ENCODE measurements at places on chromosomes 1 and 21.

- DNase-seq = no peak
Observed at GRCh38 chr1:17094664-17095063, 24.6 kb downstream of the PADI2 start.

DNA sequence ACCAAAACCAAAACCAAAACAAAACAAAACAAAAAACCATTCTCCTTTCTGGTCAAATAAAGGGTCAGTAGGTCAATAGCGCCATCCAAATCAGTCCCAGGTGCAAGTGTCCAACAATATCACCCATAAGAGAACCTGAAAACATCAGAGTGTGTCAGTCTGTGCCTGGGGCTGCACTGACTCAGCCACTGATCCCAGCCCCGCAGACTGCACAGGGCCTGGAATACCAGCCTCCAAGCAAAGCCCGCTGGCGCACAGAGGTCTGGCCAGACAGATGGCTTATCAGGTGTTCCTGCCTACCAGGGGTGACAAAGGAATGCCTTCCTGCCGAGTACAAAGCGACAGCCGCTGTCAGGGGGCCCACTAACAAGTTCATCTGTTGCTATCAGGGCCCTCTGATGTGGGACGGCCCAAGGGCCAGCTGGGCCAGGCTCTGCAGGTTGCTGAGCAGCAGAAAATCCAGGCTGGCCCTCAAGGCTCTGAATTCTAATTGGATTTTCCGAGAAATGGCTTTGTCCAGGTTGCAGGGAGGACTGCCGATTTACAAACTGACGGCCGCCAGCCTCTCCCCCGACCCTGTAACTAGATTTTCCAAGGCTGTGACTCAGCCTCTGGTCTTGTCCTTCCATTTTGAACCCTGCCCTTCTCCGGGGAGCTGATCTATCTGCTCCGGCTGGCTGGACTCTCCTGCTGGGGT, 13.7 kb upstream of the TMEM51 start:
- DNase-seq = peak; percentile 7

DNA sequence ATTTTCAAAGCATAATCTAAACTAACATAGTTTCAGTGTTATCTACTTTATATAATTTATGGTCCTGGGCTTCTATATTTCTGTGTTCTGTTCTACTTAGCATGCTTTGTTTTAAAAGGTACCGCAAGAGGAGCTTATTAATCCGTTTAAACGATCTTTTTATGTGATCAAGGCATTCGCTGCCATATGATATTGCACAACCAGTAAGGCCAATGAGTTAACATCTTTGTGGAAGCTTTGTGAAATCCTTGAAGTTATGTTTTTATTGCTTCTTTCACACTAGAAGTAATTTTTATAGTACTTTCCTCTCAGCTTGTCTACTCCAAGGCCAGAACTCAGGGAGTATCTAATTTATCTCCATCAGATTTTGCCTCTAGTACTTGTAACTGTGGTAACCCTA, 8.9 kb downstream of the LRRC8C start:
- no peak for DNase-seq

DNA sequence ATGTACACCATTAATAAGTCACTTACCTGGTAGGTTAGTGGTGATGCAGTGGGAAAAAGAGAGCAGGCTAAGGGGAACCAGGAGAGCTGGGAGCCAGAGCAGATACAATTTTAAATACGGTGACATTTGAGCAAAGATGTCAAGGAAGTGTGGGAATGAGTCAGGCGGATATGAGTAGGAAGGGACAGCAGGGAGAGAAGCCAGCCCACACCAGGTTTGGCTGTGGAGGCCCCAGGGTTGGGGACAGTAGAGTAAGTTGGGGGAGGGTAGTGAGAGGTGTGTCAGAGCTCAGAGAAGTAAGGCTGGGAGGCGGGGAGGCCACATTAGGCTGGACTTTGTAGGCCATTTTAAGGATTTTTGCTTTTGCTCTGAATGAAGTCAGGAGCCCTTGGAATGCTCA, 482.0 kb downstream of the DISC1 start:
- DNase-seq = no peak

DNA sequence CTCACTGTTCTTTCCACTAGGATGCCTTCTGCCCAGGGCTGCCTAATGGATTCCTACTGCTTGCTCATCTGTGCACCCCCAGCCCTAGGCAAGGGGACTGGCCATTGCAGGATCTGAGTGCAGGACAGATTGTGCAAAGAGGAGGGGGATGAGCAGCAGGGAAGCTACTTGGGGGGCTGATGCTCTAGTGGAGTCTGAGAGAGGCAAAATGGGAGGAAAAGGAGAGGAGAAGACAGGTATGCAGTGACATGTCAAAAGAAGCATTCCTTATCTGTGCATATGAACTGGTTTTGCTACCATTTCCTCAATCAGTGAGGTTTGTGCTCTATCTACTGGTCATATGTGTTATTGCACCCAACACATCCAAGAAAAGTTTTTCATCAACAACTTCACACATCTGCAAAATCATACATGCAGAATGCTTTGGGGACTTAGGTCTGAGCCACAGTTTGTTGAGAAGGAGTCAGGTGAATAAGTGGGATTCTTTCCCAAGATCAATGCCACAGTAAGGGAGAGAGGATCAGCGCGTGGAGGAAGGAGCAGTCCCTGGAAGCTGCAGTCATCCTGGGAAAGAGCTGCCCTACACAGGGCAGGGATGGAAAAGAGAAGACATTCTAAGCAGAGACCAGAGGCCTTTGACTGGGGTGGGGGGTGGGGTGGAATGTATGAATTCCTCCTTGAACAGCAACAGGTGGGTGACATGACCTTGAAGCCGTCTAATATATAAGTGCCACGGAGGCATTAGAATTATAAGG, 14.4 kb downstream of the SLC5A9 start:
- peak; percentile 50 for DNase-seq
